ENCODE measurements at places on chromosomes 4 and X. TPM values are rescaled to one million over a fixed set of nuclear protein-coding genes. Genes with fewer than 3 reads are reported as not detected.

The CDX4 gene
- total RNA-seq = not detected

DNA sequence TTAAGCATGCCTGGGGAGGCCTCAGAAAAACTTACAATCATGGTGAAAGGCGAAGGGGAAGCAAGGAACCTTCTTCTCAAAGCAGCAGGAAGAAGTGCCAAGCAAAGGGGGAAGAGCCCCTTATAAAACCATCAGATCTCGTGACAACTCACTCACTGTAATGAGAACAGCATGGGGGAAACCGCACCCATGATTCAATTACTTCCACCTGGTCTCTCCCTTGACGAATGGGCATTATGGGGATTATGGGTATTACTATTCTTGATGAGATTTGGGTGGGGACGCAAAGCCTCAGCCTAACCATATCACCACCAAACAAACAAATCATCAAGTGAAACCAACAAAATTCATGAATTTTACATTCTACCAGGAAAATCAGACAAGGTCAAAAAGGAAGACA, 76.7 kb upstream of the TAB3 start:
- DNase-seq = no peak

DNA sequence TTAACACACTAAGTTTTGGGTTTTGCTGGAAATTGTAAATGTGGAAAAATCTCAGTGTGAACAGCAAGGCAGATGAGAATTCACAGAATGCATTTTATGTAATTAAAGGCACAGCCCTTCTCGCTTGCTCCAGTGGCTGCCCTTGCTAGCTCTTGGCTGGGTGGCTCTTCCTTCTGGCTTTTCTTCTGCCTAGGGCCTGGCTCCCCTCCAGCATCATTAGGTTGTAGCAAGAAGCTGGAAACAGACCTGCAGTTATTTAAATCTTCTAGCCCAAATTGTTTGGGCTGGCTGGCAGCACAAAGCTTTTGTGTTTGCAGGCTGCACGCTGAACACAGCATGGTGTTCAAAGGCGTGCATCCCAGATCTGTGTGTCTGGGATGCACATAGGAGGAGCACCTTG, 56.5 kb downstream of the LIMCH1 start:
- no peak for DNase-seq

DNA sequence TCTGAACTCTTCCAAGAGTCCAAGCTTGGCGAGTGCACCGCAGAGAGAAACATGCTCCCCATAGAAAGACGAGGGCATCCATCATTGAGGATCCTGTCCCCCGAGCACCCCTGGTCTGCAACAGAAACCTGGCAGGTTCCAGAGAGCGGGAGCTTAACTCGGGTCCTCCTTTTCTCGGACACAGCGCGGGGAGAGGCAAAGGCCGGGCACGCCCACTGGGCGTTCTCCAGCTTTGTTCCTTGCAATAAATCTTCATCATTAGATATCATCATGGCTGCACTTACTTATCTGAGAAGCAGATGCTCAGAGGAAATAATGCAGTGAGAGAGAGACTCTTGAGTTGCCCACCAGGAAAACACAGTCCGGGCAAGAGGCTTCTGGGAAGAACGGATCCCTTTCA, 90.1 kb upstream of the PSAPL1 start:
- DNase-seq = no peak
